Right renal pelvis (tissue), 4 donors: ENCODE measurements at places on chromosomes 12 and 14. TPM values are rescaled to one million over a fixed set of nuclear protein-coding genes. Genes with fewer than 3 reads are reported as not detected.

The ZNF605 gene
- polyA plus RNA-seq, result 27.7 TPM

The NANOG gene
- polyA plus RNA-seq, result 0.09 TPM

The SYT1 gene
- 24.6 TPM for polyA plus RNA-seq

The SMAGP gene
- 26.1 TPM for polyA plus RNA-seq
